Upper lobe of left lung (tissue), 6 donors: ENCODE measurements at places on chromosomes 4 and X. TPM values are rescaled to one million over a fixed set of nuclear protein-coding genes. Genes with fewer than 3 reads are reported as not detected.

DNA sequence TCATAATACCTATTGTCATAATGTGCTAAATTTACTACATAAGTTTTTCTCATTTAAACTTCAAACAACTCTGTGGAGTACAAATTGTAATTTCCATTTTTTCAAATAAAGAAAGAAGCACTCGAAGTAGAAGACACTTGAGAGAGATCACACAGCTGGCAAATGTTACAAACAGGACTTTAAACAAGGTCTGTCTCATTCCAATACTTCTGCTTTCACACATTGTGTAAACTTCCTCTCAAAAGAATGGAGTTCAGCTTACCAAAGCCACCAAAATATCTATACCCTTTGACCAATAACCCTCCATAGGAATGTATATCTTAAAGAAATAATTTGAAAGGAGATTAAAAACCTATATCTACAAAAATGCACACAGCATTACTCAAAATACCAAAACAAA lies 88.3 kb downstream of the OPHN1 start:
- no peaks in the 10 kb centered on the region for H3K36me3 ChIP-seq
- H3K4me1 ChIP-seq = no peaks in the 10 kb centered on the region
- no peak for DNase-seq
- H3K4me3 ChIP-seq = no peak overlapping the region

DNA sequence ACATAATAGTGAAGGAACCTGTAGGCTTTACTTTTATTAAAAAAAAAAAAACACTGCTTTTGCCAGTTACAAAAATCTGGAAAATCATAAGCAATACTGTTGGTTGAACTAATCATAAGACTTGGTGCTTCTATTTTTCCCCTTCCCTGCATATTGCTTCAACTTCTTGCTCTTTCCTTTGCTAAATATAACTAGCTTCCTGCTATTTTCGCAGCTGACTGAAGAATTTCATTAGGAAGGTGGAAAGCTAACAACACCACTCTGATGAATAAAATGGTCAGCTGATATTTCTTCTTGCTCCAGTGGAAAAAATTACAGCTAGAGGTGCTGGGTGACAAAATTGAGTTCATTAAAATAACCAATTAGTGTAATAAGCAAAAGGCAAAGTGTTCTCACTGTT lies 39.3 kb downstream of the MEPE start:
- H3K27me3 ChIP-seq = no peaks in the 10 kb centered on the region
- no peaks in the 10 kb centered on the region for H3K4me1 ChIP-seq
- H3K36me3 ChIP-seq = no peaks in the 10 kb centered on the region
- DNase-seq = no peak
- no peak overlapping the region for H3K4me3 ChIP-seq

- H3K4me1 ChIP-seq = peaks cover 27% of the 10 kb centered on the region
- no peaks in the 10 kb centered on the region for H3K27me3 ChIP-seq
- peak overlapping the region; percentile 24 for H3K27ac ChIP-seq
- H3K4me3 ChIP-seq = no peak overlapping the region
Observed at GRCh38 chrX:74251006-74251930, 52.7 kb upstream of the ZCCHC13 start.

- H3K27ac ChIP-seq = no peak overlapping the region
- DNase-seq = no peak
- no peaks in the 10 kb centered on the region for H3K27me3 ChIP-seq
- no peak overlapping the region for H3K4me3 ChIP-seq
- no peaks in the 10 kb centered on the region for H3K4me1 ChIP-seq
- H3K36me3 ChIP-seq = no peaks in the 10 kb centered on the region
Observed at GRCh38 chrX:31540313-31540712, 468.5 kb upstream of the FTHL17 start.

TMPRSS11A gene
- total RNA-seq = not detected
